Bone marrow (tissue), 2 donors: ENCODE measurements at places on chromosomes 6 and 20.

DNA sequence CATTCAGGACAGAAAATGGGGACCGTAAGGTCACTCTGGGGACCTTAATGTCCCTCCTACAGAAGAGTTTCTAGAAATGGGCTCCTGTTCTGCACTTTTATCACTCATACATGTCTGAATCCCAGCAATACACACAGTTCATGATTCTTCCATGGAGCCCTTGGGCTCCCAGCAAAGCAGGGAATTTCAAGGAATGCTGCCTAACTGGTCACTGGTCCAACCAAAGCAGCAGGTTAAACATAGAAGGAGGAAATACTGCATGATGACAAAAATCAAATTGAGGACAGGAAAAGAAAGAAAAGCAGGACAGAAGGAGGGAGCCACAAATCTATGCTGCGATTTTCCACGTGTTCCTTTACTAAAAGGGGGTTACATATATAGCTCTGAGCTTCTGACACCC is 300.2 kb downstream of the PTPRT start:
- no peak for DNase-seq

GRCh38 chr6:112439432-112439831 is 92.3 kb downstream of the RFPL4B start:
- no peak for DNase-seq

- no peak for DNase-seq
These were observed 9.8 kb upstream of the AKAP7 start for GRCh38 chr6:131125431-131125830.

GRCh38 chr6:28725274-28725809 is 198.4 kb downstream of the TRIM27 start:
- no peak for DNase-seq

DNA sequence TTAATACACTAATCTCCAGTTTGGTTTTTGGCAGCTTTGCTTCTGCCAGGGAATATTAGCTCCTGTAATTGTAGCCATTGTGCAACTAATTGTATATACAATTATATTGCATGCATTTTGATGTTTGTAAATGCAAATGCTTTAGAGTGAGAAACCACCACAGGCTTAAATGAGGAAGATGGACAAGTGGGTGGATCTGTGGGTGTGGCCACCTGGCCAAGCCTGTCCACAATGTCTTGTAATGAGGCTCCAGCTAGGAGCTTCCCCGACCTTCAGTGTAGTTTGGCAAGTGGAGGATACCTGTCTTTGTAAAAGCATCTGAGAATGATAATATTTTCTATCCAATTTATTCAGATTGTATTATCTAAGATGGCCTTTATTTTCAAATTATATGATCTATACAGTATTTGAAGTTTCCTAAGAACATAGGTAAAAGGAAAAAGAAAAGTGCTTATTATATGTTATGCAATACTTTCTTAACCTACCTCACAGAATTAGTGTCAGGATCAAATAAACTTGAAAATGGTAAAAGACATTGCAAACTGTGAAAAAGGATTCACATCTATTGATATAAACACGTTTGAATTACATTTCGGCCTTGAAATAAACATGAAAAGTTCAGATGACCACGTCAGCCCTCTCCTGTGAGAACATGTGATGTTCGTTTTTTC is 49.3 kb upstream of the ARID1B start:
- no peak for DNase-seq

DNA sequence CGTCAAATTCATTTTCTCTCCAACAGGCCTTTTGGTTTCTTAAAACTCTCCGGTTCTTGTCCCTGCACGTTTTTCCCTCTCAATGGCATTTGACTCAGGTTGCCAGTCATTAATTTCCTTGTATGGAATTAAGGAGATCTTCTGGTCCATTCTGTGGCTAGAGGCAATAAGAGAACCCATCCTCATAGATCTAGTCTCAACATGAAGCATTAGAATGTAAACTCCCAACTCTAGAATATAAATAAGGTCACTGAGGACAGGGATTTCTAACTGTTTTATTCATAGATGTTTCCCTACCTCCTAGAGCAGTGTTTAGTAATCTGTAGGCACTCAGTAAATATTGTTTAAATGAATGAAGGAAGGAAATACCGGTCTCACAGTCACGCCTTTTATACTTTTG is 185.2 kb upstream of the FLRT3 start:
- DNase-seq = no peak

- no peak for DNase-seq
These were observed 64.4 kb downstream of the FILIP1 start for GRCh38 chr6:75429061-75429703.

GRCh38 chr6:111825439-111826086 is 47.7 kb downstream of the FYN start:
- no peak for DNase-seq

GRCh38 chr20:54058420-54059139 is 11.8 kb downstream of the BCAS1 start:
- DNase-seq = no peak

DNA sequence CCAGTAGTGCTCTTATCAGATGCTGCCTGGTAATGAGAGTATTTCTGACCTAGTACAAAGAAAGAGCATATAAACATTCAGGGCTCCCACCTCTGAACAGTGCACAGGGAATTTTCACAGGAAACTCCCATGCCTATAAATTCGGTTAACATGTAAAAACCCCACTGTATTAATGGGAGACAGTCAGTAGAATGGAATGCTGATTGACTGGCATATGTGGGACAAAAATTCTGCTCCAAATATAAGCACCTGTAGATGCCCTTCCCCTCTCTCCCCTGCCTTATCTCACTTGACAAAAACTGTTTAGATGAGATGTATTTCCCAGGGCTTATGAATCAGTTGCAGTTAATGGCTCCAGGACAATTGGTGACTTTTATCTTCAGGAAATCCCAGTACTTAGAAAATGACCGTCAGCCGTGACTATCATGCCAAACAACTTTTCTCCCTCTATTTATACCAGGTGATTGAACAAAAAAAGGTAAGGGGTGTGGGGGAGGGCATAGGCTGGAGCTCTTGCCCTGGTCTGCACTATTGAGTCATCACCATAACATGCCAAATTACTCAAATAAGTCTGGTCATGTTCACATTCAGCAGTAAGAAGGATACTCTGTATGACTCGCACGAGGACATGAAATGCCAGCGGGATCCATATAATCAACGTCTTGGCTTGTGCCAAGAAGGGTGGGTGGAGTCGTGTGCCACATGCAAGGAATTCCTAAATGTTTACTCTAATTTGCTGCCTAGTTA is 176.4 kb upstream of the BMP2 start:
- DNase-seq = no peak

- no peak for DNase-seq
These were observed 42.6 kb downstream of the TSBP1 start for GRCh38 chr6:32329141-32329540.

GRCh38 chr6:39035681-39036080 is 12.9 kb upstream of the GLP1R start:
- DNase-seq = no peak

- DNase-seq = no peak
These were observed 655.0 kb downstream of the QKI start for GRCh38 chr6:164069350-164069990.

GRCh38 chr20:9518576-9519175 is 4.3 kb downstream of the LAMP5 start:
- DNase-seq = no peak

DNA sequence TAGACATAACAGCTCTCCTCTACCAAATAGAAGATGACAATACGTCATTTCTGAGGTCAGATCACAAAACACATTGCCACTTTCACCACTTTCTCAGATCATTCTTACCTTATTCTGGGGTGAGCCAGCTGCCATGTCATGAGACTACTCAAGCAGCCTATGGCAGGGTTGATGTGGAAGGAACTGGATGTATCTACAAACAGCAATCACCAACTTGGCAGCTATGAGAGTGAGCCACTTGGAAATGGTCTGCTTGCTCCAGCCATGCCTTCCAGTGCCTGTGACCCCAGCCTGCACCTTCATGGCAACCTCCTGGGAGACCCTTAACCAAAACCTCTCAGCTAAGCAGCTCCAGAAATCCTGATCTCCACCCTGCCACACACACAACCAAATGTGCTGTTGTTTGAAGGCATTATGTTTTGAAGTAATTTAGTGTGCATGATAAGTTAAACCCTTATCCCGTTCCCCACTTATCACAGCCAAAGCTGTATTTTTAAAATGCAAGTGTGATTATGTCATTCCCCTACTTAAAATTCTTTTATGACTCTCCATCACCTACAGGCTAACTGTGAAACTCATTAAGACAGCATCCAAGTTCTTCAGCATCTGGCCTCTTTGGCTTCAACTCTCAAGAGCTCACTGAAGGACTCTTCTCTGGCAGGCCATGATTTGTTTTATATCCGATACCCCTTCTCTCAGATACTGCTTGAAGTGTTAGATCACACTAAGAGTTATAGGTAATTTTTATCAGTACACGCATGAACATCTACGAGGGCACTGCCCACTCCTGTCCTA is 150.6 kb downstream of the LY86 start:
- DNase-seq = no peak

DNA sequence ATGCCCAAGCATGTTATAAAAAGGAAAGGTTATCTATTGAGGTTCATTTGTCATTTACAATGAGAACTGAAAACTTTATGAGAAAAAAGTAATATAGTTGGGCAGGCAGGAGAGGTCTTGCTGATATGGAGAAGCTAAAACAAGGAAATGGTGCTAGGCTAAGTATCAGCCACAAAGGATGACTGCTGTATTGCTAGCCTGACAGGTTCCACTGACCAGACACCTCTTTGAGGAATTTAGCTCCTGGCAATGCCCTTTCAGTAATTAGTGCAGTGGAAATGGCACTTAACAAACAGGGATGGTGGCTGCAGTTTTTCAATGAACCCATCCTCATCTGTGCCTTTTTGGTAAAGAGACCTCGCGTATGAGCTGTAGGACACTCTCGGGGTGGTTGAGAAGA is 284.4 kb downstream of the ZFAND3 start:
- DNase-seq = no peak

- no peak for DNase-seq
These were observed at the start of gene SLC44A4 for GRCh38 chr6:31878726-31879125. SLC44A4 (minus strand) TSS chr6:31878997; CDS start chr6:31878980, 17 bp downstream.

DNA sequence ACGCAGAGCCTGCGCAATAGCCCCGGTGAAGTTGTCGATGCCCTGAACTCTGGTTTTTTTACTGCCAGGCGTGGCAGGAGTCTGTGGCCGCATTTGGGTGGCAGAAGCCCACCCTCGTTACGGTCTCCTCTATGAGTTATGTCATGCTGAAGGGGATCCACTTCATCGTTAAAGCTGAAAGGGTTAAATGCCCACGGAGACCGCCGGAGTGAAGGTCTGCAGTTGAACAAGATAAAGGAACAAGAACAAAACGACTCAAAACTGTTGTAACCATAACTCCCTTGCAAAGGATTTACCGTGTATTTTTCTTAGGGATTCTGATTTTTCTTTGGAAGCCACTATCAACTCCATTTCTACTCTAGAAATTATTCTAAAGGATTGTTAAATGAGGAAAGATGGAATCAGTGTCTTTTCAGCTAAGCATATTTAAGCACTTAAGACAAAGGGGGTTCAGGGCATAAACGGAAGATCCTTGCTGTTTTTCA is 501 bp upstream of the ELOVL5 start:
- no peak for DNase-seq

DNA sequence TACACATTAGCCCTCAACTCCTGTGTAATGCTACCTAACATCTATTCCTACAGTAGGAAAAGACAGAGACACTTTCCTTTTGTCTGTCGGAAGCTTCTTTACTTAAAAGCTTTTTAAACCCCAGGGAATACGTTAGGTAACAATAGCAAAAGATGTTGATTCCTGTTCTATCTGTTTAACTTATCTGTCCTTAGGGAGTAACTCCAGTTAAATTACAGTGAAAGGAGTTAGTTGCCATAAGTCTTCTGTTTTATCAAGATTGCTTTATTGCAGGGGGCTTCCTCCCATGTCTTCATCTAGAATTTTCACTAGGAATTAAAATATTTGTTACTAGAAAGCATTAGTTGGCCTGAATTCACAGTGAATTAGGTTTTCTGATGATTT is 26.2 kb downstream of the TOP1 start:
- no peak for DNase-seq

GRCh38 chr6:41375598-41376151 is 40.3 kb downstream of the NCR2 start:
- no peak for DNase-seq

GRCh38 chr20:33291830-33292355 is 8.9 kb downstream of the BPIFB1 start:
- DNase-seq = no peak

DNA sequence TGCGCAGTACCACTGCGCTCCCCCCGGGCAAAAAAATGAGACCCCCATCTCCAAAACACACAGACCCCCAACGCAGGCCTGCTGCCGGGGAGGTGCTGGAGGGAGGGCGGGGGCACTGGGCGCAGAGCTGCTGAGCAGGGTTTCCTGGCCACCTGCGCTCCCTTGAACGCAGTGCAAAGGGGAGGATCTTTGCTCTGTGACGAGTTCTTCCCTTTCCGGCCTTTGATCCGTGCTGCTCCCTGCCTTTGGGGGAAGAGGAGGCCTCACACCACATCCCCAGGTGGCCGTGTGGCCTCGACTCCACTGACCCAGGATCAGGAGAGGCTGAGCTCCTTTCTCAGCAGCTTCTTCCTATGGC is 8.9 kb upstream of the COL20A1 start:
- DNase-seq = no peak

DNA sequence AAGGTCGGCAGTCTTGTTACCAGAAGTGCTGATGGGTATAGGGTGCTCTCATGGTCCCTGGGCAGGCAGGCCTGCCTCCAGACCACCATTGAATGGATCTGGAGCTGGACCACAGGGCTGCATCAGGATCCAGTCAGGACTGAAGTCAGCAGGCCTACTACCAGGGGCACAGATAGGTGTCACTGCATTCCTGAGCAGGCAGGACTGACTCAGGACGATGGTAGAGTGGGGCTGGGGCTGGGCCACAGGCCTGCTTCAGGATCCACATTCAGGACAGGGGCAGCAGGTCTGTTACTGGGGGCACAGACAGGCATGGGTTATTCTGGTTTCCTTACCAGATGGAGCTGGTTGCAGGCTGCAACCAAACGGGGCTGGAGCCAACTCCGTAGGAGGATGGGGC is 51.4 kb upstream of the MAP3K4 start:
- DNase-seq = no peak

GRCh38 chr6:34346175-34347119 is 46.0 kb downstream of the NUDT3 start:
- no peak for DNase-seq
